Activated naive CD8-positive, alpha-beta T cell treated with anti-CD3 and anti-CD28 coated beads for 36 hours (primary cell): ENCODE measurements at places on chromosomes 13 and 19.

- no peak for DNase-seq
These were observed 612.4 kb downstream of the PCDH9 start for GRCh38 chr13:66617786-66618185.

- DNase-seq: no peak
These were observed 80.1 kb downstream of the PTPRS start for GRCh38 chr19:5260381-5260967.

DNA sequence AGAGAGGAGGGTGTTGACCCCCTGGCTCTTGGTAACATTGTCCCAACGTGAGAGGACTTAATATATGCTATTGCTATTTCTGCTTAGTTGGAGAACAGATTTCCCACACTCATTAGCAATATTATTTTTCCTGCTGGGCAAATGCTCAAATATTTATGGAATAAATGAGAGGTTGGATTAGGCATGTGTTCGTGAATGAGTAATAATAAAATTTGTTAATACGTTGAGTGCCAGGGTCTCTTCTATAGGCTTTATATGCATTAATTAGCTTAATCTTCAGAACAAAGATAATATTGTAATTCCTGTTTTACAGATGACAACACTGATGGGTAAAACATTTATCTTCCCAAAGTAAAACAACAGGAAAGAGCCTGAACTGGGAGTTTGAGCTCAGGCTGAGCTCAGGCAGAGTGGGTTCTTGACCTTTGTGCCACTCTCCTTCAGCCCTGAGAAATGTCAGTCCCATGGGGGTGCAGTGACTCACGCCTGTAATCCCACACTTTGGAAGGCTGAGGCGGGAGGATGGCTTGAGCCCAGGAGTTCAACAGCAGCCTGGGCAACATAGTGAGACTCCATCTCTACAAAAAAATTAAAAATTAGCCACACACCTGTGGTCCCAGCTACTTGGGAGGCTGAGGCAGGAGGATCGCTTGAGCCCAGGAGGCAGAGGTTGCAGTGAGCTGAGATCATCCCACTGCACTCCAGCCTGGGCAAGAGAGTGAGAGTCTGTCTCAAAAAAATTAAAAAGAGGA is 1.2 kb downstream of the ZNF233 start:
- no peak for DNase-seq

DNA sequence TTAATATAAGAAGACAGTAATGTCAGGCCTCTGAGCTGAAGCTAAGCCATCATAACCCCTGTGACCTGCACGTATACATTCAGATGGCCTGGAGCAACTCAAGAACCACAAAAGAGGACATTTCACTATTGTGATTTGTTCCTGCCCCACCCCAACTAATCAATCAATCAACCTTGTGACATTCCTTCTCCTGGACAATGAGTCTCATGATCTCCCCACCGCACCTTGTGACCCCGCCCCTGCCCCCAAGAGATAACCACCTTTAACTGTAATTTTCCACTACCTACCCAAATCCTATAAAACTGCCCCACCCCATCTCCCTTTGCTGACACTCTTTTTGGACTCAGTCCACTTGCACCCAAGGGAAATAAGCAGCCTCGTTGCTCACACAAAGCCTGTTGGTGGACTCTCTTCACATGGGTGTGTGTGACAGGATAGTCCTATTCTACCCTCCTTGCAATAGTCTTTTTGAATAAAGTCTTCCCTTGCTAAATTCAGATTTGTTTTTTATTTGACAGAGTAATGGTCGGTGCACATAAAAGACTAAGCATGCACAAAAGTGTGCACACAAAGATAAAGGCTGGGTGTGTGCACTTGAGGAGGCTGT is 14.0 kb downstream of the CD70 start:
- no peak for DNase-seq

DNA sequence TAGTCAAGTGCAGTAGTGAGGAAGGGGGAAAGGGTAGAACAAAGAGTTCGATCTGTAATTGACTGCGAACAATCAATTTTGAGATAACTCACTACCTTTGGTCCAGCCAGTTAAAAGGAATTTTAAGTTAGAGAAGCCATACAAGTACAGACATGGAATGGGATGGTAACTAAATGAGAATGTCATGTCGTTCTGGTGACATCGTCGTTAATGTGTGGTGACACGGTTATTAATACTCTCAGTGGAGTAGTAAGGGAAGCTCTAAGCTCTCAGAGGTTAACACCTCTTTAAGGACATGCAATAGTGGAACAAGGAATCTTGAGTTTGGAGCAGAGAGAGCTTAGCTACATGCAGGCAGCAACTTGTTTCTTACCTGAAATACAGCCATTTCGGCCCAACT is 154.9 kb upstream of the KLF12 start:
- DNase-seq: no peak

- DNase-seq: no peak
These were observed 3.5 kb downstream of the KCTD15 start for GRCh38 chr19:33800012-33800680.

DNA sequence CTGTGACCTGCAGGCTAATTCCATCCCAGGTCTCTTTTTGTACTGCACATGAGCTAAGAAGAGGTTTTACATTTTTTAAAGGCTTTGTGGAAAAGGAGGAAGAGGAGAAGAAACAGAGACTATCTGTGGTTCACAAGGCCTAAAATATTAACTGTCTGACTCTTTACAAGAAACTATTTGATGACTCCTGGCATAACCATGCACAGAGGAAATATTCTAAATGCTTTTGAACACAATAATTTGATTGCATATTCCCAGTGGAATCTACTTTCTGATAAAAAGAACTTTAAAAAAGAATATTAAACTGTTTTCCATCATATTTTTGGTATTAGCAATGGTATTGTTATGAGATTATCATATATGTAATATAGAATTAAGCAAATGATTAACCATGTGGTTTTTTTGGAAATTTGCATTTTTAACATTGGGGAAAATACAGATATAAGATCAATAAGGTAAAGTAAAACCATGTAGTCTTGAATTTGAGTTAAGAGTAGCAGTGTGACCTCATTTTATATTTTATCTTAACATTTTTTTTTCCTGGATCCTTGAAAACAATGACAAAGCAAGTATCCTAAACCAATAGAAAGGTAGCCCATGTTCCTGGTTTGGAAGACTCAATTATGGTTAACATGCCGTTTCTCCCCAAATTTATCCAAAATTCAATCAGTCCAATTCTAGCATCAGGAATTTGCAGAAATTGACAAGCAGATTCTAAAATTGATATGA is 251.0 kb downstream of the UQCRFS1 start:
- DNase-seq: no peak

DNA sequence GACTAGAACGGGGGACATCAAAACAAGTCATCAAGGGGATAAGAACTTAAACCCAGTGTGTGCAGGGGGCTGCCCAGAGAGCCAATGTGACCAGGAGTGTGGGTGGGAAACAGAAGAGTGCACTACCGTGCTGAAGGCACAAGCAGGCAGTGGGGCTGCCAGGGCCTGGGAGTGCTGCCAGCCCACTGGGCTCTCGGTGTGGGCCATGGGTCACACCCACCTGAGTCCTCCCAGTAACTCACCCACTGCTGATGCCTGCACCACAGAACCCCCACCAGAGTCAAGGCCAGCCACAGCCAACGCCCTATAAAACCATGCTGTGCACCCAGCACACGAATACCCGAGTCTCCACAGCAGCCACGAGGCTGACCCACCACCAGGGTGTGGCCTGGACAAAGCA is 8.5 kb downstream of the MED26 start:
- no peak for DNase-seq

DNA sequence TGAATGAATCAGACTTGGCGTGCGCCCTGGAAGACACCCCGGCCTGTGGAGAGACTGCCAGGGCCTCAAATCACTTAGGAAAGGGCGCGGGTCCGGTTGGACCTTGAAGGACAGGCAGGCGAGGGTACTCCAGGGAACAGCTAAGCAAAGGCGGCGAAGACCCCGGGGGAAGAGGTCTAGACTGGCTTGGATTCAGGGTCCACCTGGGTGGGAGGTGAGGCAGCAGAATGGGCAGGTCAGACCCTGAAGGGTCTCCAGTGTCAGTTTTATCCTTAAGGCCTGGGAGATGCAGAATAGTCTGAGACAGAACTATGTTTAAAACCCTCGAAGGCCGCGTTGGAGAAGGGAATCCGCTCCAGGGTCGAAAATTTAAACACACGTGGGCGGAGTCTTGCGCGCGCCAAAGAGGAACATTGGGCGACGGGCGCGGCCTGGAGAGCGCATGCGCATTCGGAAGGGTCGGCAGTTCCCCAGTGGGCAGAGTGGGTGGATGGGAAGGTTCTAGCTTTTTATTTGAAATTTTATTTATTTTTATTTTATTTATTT is 567 bp upstream of the SMG9 start:
- DNase-seq: peak; percentile 82

GRCh38 chr19:2026770-2027169 is 11.3 kb upstream of the BTBD2 start:
- DNase-seq: no peak

DNA sequence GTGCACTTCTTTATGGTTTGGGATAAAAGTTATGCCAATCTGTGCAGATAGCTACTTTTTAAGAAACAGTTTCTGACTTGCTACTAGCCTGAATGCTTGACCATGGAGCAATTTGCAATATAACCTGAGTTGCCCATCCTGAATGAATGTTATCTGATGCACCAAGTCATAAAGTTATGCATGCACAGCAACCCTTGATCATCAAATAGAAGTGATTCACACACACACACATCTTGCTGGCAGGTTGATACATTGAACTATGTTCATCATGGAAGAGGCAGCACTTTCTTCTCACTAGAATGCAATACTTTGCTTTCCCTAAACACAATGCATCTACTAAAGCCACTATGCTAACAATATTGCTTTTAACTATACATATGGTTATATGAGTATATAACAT is 311.5 kb downstream of the RFC3 start:
- DNase-seq: no peak

- DNase-seq: peak; percentile 58
These were observed 14.7 kb downstream of the UBAC2 start for GRCh38 chr13:99215184-99215830.

DNA sequence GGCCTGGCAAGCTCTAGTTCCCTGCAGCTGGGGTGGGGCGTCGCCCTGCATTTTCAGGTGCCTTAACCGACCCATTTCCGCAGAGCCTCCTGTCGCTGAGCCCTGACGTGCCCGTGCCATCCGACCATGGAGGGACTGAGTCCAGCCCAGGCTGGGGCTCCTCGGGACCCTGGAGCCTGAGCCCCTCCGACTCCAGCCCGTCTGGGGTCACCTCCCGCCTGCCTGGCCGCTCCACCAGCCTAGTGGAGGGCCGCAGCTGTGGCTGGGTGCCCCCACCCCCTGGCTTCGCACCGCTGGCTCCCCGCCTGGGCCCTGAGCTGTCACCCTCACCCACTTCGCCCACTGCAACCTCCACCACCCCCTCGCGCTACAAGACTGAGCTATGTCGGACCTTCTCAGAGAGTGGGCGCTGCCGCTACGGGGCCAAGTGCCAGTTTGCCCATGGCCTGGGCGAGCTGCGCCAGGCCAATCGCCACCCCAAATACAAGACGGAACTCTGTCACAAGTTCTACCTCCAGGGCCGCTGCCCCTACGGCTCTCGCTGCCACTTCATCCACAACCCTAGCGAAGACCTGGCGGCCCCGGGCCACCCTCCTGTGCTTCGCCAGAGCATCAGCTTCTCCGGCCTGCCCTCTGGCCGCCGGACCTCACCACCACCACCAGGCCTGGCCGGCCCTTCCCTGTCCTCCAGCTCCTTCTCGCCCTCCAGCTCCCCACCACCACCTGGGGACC is 1.2 kb downstream of the ZFP36 start:
- DNase-seq: peak; percentile 71

DNA sequence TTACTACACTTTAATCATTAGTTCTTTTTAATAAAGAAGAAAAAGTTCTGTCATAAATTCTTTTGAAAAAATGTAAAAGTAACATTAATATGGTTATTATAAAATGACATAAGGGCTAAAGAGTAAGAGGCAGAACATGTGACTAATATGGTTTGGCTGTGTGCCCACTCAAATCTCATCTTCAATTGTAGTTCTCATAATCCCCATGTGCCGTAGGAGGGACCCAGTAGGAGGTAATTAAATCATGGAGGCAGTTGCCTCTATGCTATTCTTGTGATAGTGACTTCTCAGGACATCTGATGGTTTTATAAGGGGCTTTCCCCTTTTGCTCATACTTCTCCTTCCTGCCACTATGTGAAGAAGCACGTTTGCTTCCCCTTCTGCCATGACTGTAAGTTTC is 104.5 kb downstream of the UGGT2 start:
- no peak for DNase-seq

- DNase-seq: no peak
These were observed 433.3 kb upstream of the SLITRK1 start for GRCh38 chr13:84315527-84315926.

DNA sequence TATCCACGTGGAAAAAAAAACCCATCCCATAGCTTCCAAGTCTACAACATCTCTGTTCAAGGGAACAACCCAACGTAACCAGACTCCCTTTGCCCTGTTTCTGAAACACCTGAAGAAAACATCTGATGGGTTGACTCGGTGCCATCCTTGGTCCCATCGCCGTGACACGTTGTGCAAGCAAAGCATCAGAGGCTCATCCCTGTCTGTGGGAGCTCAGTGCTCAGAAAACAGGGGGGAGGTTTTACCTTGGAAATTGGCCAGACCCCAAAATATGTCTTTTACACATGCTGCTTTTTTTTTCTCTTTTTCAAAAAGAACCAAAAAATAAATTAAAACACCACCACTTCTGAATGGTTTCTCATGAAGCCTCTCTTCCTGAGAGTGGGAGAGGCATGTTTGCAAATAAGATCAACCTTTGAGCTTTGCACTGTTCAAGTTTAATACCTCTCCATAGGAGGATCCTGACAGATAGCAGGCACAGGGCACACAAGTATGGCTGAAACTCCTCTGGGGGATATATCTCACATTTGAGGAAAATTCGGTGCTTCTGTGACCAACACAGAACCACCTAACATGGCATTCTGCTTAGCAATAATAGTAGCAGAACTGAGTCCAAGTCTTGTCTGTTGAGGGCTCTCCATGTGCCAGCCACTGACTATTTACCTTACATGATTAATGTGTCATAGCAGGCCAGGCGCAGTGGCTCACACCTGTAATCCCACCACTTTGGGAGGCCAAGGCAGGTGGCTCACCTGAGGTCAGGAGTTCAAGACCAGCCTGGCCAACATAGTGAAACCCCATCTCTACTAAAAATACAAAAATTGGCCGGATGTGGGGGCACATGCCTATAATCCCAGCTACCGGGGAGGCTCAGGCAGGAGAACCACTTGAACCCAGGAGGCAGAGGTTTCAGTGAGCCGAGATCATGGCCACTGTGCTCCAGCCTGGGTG is 7.0 kb upstream of the PVR start:
- DNase-seq: no peak

GRCh38 chr19:15260939-15261338 is 28.7 kb upstream of the EPHX3 start:
- no peak for DNase-seq

DNA sequence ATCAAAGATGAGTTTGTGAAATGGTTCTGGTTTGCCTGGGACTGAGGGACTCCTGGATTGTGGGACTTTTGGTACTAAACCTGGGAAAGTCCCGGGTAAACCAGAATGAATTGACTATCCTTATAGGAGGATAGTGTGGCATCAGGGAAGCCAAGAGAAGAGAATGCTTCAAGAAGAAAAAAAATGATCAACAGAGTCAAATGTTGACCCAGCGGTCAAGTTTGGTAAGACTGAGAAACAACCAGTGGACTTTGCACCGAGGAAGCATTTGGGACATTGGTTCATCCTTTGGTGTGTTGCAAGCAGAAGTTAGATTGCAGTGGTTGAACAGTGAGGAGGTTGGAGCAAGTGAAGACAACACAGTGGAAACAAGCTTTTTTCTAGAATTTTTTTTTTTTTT is 33.5 kb downstream of the CLEC17A start:
- no peak for DNase-seq
